ENCODE measurements at places on chromosomes 16 and 17. TPM values are rescaled to one million over a fixed set of nuclear protein-coding genes. Genes with fewer than 3 reads are reported as not detected.
A peak's percentile ranks its signal among the peaks of the same experiment; 100 is the strongest.

GRCh38 chr17:4913994-4914393 is 11.1 kb upstream of the CHRNE start:
- no peak for DNase-seq

- DNase-seq, result no peak
These were observed 89.8 kb downstream of the KATNIP start for GRCh38 chr16:27639561-27640276.

DNA sequence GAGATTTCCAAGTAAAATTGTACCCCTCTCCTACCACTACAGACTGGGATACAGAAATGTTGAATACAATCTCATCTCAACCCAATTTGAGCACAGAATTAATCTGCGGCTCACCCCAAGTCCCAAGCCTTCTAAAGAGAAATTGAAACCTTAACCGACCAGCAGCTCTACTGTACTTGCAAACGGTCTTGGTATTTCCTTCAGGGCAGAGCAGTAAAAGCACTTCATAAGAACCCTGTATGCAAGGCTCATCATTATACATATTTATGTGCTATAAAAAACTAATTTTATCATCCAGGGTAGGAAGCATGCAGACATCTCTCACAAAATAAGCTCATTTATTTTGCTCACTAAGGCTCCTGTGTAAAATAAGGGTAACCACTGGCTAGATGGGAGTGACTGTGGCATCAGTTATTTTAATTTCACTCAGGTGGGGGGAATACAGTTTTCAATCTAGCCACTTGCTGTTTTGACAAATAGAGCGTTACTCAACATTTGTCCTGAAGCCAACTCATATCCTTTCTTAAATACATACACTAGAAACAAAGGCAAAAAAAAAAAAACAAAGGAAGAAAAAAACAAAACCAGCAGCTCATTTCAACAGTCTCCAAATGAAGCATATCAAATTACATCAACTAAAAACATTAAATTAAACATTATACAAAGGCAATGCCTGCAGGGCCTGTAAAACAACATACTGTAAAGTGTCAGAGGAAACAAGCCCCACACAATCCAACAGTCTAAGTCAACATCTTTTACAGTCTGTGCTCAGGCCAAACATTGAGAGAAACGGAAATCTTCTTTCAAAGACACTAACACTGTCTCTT is 65.0 kb downstream of the PARN start:
- no peak for DNase-seq

DNA sequence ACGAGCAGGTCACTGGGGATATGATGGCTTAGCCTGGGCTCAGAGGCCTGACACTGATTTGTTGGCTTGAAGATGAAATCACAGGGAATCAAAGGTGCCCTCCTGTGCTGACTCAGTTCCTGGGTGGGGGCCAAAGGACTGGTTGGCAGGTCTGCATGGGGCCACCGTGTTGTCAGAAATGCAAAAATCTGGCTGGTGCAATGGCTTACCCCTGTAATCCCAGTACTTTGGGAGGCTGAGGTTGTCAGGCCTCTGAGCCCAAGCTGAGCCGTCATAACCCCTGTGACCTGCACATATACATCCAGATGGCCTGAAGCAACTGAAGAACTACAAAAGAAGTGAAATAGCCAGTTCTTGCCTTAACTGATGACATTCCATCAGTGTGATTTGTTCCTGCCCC is 314.2 kb downstream of the WWOX start:
- DNase-seq, result no peak

DNA sequence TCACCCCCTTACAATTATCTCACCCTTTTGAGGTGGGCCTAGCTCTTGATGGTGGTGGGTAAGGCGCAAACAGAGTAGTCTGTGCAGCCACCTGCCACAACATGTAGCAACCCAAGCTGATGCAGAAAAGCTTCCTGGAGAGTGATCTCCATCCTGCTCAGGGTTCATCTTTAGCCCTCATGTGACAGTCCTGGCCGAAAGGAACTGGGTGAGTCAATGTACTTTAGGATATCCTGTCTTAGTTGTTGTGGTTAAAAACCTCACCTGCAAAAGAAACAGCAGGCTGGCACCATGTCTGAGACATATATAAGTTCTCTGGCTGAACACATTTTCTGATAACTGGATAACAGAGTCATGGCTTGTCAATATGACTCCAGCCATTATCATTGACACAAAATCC is 183.5 kb upstream of the CPHXL start:
- DNase-seq, result no peak

GRCh38 chr17:1231456-1231855 is 38.8 kb upstream of the BHLHA9 start:
- peak; percentile 80 for DNase-seq

GRCh38 chr16:77723108-77723514 is 797 bp downstream of the NUDT7 start:
- no peak for DNase-seq

- DNase-seq, result peak; percentile 22
These were observed 2.8 kb upstream of the MSRB1 start for GRCh38 chr16:1945559-1946391.

DNA sequence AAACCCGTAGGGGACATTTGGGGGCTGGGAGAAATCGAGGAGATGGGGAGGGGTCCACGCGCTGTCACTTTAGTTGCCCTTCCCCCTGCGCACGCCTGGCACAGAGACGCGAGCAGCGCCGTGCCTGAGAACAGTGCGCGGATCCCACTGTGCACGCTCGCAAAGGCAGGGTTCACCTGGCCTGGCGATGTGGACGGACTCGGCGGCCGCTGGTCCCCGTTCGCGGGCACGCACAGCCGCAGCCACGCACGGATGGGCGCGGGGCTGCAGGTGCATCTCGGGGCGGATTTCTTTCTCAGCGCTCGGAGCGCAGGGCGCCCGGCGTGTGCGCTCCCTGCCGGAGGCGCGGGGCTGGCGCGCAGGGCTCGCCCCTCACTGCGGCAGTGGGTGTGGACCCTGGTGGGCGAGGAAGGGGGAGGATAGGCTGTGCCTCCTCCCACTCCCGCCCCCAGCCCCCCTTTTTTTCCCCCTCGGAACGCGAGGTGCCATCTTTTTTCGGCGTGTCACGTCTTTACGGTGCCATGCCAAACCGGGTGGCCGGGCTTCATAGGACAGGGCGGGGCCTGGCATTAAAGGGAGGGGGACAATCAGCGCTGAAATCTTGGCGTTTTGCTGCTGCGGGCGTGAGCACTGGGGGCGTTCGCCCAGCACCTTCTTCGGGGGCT is 1.1 kb downstream of the MAPT start:
- DNase-seq, result no peak

GRCh38 chr17:50466371-50467113 is 2.1 kb downstream of the CHAD start:
- DNase-seq, result no peak

DNA sequence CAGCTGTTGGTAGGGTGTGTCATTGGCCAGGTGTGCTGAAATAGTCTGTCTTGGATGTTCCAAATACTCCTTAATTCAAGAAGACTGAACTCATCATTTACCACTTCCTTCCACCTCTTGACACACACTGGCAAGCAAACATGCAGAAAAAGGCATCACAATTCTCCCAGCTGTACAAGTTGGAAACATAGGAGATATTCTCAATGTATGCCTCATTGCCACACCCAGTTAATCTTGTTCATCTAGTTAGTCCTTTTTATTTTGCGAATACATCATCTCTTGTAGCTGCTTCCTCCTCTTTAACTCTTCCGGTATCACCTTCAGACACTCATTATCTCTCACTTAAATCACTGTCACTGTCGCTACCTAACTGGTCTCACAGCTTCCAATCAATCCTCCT is 75.1 kb upstream of the GOT2 start:
- no peak for DNase-seq

GRCh38 chr16:24975428-24975889 is 39.7 kb downstream of the ARHGAP17 start:
- DNase-seq, result no peak

GRCh38 chr16:31093132-31093703 is 1.4 kb downstream of the VKORC1 start:
- peak; percentile 35 for DNase-seq

DNA sequence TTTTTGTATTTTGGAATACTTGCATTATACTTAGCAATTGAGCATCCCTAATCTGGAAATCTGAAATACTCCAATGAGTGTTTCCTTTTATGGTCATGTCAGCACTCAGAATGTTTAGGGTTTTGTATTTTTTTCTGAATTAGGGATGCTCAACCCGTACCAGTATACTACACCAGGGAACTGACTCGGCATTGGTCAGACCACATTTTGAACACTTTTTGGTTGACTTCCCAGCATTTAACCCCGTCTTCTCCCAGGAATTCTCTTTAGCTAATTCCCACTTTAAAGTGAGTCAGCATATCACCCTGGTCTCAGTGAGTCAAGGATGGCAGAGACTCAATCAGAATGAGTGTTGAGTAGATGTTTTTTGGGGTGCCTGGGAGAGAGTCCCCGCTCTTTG is 177.9 kb downstream of the SPECC1 start:
- DNase-seq, result no peak

GRCh38 chr16:55632259-55632658 is 23.5 kb upstream of the SLC6A2 start:
- DNase-seq, result no peak

GRCh38 chr16:5073279-5073629 is 1.6 kb downstream of the ALG1 start:
- DNase-seq, result no peak

GRCh38 chr17:78922816-78923498 is 2.2 kb downstream of the TIMP2 start:
- peak; percentile 44 for DNase-seq

DNA sequence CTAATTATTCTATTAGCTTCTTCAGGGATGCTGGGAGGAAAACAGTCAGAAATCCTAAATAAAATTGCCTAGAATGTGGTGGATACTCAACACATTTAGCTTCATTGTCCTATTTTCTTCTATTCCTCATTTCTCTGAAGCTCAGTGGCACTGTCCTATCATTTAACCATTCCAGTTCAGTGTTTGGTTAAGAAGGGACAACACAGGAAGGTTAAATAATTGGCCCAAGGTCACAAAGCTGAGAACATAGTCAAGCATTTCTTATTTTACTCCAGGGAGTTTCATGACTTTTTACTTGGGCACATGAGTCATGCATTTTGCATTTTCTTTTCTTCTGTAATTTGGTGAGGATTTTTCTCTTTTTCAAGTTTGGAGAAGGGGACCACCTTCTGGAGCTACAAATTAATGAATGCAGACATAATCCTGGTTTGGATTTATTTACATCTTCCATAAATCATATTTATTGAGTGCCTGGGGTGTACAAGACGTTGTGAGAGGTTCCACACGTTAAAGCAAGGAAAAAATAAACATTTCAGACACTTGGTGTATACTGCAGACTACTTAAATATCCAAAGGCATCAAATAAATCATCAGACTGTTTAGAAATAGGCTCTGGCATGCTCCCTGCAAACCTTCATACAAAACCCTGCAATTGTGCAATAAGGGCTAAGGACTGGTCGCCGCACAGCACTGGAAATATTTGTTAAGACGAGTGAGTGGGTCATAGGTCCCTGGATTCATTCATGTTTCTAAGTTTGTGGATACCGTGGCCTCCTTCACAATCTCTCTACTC is 263.9 kb downstream of the MAF start:
- no peak for DNase-seq

DNA sequence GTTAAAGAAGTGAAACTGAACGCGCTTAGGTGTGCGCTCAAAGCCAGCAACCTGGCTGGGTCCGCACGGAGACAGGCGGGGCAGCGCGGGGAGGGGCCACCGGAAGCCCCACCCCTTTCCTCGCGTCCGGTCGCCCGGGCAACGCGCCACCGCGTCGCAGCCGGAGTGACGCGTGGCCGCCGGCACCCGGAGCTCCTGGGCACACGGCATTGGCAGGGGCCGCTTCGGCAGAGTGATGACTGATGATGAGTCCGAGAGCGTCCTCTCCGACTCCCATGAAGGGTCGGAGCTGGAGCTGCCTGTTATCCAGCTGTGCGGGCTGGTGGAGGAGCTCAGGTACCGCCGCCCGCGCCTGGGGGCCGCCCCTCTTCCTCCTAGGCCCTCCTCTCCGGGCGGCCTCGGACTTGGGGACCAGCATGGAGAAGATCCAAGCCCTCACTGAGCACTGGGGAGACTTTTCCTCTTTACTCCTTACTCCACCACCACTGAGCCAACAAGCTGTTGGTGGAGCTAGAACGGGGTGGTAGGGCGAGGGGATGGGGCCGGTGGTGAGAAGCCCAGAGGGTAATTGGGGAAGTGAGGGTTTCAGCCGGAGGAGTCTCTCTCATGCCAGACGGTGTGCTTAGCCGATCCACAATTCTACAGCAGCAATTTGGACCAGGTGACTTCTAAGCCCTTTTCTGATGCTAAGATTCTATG is 44.9 kb downstream of the PRSS54 start:
- DNase-seq, result peak; percentile 87

GRCh38 chr16:88467541-88467944 is 14.5 kb downstream of the ZFPM1 start:
- no peak for DNase-seq

DNA sequence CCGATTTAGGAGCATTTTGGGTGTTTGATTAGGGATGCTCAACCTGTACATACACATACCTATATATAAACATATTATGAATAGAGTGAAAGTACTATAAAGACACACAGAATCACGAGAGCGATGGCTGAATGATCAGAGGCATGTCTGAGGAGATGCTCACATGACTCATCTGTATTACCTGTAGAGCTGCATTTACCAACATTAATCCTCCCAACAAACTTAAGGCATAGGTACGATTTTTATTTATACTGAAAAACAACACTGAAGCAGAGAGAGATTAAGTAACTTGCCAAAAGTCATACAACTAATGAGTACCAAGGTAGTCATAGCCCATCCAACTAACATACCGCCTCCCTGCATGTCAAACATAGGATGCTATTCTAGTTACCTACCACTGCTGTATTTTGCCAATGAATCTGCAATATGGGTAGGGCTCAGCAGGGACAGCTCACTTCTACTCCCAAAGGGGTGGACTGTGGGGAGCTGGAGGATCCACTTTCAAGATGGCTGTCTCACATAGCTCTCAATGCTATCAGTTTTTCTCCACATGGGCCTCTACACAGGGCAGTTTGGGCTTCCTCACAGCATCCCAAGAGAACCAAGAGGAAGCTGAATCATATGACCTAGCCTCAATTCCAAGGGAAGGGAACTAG is 7.3 kb downstream of the CYB5D1 start:
- DNase-seq, result no peak

DNA sequence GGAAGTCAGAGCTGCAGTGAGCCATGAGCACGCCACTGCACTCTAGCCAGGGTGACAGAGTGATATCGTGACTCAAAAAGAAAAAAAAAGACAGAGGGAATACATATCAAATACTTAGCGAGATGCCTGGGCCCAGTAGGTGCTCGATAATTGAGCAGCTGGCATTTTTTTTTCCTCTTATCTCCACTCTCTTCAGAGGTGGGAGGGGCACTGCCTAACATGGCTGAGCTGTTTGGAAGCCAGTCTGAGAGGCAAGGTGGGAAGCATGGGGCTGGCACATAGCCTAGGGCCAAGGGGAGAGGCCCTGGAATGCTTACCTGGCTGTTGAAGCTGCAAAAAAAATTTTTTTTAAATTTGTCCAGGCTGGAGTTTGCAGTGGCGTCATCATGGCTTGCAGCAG is 38.4 kb downstream of the HIC1 start:
- no peak for DNase-seq

GRCh38 chr17:45224671-45225050 is 3.0 kb downstream of the FMNL1 start:
- DNase-seq, result peak; percentile 72

ZFP3 gene
- total RNA-seq, result 9.6 TPM

CX3CL1 gene
- 15.2 TPM for total RNA-seq

RTN4RL1 gene
- total RNA-seq, result 3.2 TPM

PLLP gene
- total RNA-seq, result 3.4 TPM

CES1 gene
- total RNA-seq, result 52.2 TPM

ARHGAP44 gene
- 8.6 TPM for total RNA-seq

CMIP gene
- total RNA-seq, result 10.5 TPM

ARL5C gene
- total RNA-seq, result not detected

All from Right ventricle myocardium inferior (tissue), 1 donor.